ENCODE measurements at places on chromosomes 4 and X.
A peak's percentile ranks its signal among the peaks of the same experiment; 100 is the strongest.

DNA sequence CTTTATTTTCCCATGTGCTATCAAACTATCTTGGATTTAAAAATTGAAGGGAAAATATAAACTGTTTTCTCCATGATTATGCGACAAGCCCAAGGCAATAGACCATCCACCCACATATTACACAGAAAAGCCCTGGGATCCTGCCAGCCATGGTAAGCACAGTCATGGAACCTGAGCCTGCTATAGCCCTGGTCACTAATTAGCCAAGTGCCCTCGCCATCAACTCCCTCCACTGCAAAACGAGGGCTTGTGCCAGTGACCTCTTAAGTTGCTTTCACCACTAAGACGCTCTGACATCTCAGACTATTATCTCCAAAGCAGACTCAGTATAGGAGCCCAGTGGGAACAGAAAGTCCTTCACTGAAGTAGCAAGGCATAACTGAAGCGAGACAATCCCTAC lies 69.2 kb downstream of the NLGN4X start:
- no peak for DNase-seq

DNA sequence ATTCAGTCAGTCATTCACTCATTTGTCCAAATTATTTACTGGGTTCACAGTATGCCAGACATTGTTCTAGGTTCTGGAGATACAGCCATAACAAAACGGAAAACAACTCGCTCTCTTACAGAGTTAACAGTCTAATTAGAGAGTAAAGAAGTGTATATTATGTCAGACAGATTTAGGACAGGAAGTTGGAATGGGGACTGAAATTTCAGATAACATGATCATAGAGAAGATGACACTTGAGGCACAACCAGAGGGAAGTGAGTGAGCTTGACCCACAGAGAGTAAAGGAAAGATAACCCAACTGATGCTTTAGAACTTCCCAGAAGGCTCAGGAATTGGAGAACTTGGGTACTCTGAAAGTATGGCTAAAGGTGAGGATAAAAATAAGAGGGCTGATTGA lies 139.4 kb downstream of the ZAR1 start:
- no peak for DNase-seq

- DNase-seq: no peak
Measured at GRCh38 chr4:141158219-141158618, 24.9 kb upstream of the RNF150 start.

- no peak for DNase-seq
Measured at GRCh38 chrX:123476611-123477219, 256.1 kb downstream of the THOC2 start.

GRCh38 chr4:186700746-186701145 lies 22.9 kb downstream of the FAT1 start:
- no peak for DNase-seq

DNA sequence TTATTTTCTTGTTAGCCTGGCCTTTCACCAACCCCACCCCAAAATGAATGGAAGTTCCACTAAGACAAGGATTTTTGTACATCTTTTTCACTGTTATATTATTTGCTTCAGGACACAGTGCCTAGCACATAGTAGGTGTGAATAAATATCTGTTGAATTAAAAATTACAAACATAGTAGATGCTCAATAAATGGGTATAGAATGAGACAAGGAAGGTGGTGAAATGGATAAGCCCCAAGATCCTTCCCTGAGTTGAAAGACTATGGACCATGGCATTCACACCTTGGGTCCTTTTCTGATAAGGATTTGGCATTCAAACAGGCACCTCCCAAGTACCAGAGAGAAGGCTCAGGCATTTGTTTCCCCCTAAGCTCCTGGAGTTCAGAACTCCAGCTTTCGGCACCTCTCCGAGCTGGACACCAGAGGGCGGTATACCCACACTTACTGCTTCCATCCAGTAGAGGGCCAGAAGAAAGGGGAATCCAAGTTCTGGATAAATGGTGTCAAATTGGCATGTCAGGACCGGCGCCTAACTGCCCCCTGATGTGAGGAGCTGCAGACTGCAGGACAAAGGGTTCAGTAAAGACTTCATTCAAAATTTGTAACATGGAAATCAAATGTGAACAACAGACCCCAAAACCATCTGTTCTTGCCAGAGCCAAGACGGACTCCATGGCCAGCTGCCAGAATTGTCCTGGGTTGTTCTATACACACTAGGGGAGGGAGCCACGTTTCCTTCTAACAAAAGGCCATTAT lies 193.0 kb downstream of the GPC3 start:
- peak; percentile 69 for DNase-seq

DNA sequence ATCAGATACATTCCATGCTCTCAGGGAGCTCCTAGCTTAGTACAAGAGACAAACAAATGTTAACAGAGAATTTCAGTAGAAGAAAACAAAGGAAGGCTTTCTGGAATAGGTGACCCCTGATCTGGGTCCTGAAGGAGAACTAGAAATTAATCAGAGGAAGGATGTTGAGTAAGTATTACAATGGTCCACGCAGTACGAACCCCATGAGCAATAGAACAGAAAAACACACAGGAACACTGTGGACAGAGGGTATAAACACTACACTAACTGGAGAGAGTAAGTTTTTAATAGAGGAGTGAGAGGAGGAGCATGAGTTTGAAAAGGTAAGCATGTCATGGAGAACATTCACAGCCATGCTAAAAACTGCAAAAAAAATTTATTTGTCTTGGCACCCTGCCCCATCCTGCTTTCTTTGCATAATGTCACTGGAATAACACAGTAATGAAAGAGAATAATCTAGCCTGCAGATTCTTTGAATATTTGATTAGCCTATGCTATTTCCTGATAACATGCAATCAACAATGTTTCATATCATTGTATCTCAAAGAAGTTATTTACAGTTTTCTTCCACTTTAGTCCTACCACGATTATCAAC lies 140.3 kb upstream of the ZXDB start:
- no peak for DNase-seq

GRCh38 chr4:1567808-1568581 lies 116.1 kb downstream of the FAM53A start:
- no peak for DNase-seq

DNA sequence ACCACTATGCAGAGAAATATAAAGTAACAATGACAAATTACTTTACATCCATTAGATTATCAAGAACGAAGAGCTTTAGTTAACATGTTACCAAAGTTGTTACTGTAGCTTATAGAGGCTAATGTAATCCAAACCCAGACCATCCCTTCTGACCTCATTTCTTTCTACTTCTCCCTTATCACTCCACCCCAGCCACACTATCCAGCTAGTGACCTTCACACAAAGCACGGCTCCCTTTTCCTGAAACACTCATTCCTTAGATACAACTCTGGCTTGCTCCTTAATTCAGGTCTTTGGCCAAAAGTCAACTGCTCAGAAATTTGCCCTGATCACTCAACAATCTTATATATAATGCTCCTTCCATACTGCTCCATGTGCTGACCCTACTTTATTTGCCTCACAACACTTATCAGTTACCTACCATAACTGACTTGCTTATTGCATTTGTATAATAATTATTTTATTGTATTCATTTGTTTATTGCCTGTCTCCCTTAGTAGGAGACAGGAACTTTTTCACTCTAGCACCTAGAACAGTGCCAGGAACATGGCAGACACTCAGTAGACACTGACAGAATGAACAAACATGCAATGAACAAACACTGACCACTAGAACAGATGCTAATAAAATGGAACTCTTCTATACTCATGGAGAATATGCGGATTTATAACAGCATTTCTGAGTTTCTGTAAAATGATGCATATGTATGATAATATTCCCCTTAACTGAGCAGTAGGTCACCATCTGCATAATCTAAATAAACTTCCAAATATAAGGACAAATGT lies 67.6 kb downstream of the EIF4E start:
- no peak for DNase-seq

- no peak for DNase-seq
Measured at GRCh38 chr4:148800336-148800885, 358.2 kb upstream of the NR3C2 start.

GRCh38 chrX:154542723-154543424 lies 3.8 kb downstream of the G6PD start:
- no peak for DNase-seq

GRCh38 chrX:44744799-44745198 lies 99.0 kb upstream of the DUSP21 start:
- no peak for DNase-seq

DNA sequence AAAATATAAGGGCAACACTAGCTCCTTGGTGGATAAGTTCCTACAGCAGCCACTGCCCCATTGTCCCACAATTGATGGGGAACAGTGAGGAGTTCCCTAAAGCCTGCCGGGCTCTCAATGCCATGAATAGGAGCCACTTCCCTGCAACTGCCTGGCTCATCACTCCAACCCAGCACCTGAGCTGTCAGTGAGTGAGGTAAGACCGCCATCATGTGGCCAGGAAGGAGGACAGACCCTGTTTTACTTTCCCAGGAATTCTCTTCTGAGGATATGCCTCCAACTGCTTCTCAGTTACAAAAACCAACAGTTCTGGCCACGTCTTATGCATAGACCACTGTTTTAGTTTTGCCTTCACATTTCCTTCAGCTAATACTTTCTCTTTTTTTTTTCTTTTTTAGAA lies 45.5 kb downstream of the SRPX start:
- DNase-seq: no peak

GRCh38 chrX:78619834-78620233 lies 39.3 kb downstream of the RTL3 start:
- no peak for DNase-seq

DNA sequence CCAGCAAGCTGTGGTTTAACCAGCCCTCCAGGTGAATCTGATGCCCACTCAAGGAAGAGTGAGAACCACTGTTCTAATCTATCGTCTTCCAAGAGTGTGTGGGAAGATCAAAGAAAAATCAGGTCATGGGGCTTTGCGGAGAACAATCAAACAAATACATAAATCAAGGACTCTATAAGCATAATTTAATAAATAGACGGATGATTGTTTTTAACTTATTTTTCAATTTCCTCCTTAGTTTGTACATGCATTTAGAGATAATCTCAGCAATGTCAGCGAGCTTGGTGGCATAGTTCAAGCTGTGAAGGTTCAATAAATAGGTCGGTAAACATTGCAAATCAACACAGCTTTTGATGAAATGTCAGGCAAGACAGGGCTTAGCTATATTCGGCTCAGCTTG lies 84.9 kb downstream of the DMD start:
- no peak for DNase-seq

DNA sequence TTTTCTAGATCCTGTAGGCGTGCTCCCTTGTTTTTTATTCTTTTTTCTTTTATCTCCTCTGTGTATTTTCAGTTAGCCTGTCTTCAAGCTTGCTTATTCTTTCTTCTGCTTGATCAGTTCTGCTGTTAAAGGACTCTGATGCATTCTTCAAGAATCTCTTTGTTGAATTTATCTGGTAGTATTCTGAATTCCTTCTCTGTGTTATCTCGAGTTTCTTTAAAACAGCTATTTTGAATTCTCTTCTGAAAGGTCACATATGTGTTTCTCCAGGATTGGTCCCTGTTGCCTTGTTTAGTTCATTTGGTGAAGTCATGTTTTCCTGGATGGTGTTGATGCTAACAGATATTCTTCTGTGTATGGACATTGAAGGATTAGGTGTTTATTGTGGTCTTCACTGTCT lies 15.3 kb downstream of the RAB33B start:
- DNase-seq: no peak
